Upper lobe of right lung (tissue), 1 donor: ENCODE measurements at places on chromosomes 11 and 22. TPM values are rescaled to one million over a fixed set of nuclear protein-coding genes. Genes with fewer than 3 reads are reported as not detected.

DNA sequence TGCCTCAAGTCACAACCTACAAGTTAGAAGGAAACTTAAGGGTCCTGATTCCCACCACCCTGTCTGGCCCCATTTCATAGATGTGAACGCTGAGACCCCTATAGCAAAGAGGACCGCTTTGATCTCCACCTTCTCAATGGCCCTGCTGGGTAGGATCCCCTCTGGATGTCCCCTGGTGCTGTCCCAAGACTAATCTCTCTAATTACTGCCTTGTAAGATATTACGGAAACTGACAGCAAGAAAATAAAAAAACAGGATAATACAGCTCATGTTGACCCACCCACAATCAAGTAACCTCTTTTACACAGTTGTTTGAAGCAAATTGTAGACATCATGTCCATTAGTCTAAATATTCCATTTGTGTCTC, 20.9 kb downstream of the IGLL5 start:
- H3K27me3 ChIP-seq = peaks cover 4% of the 10 kb centered on the region
- H3K4me1 ChIP-seq = no peaks in the 10 kb centered on the region
- no peak overlapping the region for H3K27ac ChIP-seq
- H3K36me3 ChIP-seq = no peaks in the 10 kb centered on the region

DNA sequence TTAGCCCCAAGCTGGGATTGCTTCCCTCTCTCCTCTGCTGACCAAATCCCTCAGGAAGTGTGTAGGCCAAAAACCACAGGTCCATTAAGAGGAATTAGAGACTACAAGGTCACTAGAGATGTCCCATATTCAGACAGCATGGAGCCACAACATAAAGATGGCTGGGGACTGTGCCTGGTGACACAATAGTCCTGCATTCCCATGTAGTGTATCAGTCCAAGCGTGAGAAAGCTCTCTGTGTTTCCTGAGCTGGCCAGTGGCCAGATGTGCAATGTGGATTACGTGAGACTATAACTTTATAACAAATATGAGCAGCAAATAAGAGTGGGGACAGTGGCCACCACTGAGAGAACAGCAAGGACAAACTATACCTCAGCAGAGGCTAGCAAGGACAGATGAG, 7.6 kb upstream of the MS4A10 start:
- H3K27ac ChIP-seq = no peak overlapping the region
- no peaks in the 10 kb centered on the region for H3K36me3 ChIP-seq
- no peak overlapping the region for H3K4me3 ChIP-seq
- no peaks in the 10 kb centered on the region for H3K27me3 ChIP-seq
- peaks cover 6% of the 10 kb centered on the region for H3K4me1 ChIP-seq

DNA sequence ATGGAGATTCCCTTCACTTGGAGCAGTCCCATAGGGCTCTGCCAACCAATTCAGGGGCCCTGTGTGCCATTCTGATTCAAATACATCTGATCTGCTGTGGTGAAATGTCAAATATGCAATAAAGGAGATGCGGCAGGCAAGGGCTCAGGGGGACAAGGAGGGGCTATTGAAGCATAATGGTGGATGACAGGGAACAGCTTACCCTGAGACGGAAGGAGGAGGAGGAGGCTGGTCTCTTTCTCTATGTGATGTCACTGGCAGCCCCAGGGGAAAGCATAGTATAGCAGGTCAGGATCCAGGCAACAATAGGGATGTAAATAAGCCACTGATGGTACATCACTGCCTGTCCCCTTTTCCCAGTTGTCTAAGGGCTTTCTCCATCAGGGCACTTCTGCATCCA, 350.9 kb upstream of the SYN3 start:
- H3K27ac ChIP-seq = no peak overlapping the region
- no peak overlapping the region for H3K4me3 ChIP-seq
- H3K4me1 ChIP-seq = no peaks in the 10 kb centered on the region
- H3K27me3 ChIP-seq = no peaks in the 10 kb centered on the region
- no peaks in the 10 kb centered on the region for H3K36me3 ChIP-seq
- no peak for DNase-seq

GRCh38 chr11:68138237-68138636, 17.0 kb upstream of the CHKA start:
- DNase-seq = no peak
- H3K4me1 ChIP-seq = peaks cover 15% of the 10 kb centered on the region
- no peaks in the 10 kb centered on the region for H3K27me3 ChIP-seq
- H3K36me3 ChIP-seq = no peaks in the 10 kb centered on the region
- H3K27ac ChIP-seq = no peak overlapping the region

GRCh38 chr11:20771681-20772080, 102.3 kb downstream of the NELL1 start:
- no peak overlapping the region for H3K4me3 ChIP-seq
- H3K4me1 ChIP-seq = no peaks in the 10 kb centered on the region
- no peaks in the 10 kb centered on the region for H3K27me3 ChIP-seq

- H3K27ac ChIP-seq = no peak overlapping the region
- H3K4me3 ChIP-seq = no peak overlapping the region
- no peaks in the 10 kb centered on the region for H3K36me3 ChIP-seq
- peak; percentile 73 for DNase-seq
- peaks cover 28% of the 10 kb centered on the region for H3K27me3 ChIP-seq
- peaks cover 11% of the 10 kb centered on the region for H3K4me1 ChIP-seq
These were observed 34.4 kb upstream of the TRIM29 start for GRCh38 chr11:120172054-120172911.

- H3K36me3 ChIP-seq = no peaks in the 10 kb centered on the region
- H3K4me3 ChIP-seq = no peak overlapping the region
- DNase-seq = no peak
- no peaks in the 10 kb centered on the region for H3K4me1 ChIP-seq
- peaks cover 4% of the 10 kb centered on the region for H3K27me3 ChIP-seq
- H3K27ac ChIP-seq = no peak overlapping the region
These were observed 34.2 kb upstream of the SYT13 start for GRCh38 chr11:45320371-45320770.

DNA sequence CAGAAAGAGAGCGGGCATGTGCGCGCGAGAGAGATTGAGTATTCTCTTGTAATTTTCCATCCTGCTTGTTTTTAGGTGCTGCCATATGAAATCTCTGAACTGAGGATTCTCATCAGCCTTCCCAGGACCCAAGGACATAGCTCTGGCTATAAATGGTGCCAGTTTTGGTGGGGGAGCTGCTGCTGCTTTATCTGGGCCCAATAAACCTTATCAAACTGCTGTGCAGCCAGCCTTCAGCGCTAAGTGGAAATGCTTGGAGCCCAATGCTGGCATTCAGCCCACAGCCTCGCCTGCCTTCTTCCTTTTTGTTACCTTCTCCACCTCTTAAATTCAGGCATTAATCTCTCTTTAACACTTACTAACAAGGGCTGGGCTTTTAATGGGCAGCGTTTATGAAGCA, 2.4 kb upstream of the ZBTB16 start:
- no peak overlapping the region for H3K4me3 ChIP-seq

- H3K4me3 ChIP-seq = no peak overlapping the region
- no peaks in the 10 kb centered on the region for H3K27me3 ChIP-seq
These were observed 276.8 kb upstream of the SESN3 start for GRCh38 chr11:95507794-95508193.

DNA sequence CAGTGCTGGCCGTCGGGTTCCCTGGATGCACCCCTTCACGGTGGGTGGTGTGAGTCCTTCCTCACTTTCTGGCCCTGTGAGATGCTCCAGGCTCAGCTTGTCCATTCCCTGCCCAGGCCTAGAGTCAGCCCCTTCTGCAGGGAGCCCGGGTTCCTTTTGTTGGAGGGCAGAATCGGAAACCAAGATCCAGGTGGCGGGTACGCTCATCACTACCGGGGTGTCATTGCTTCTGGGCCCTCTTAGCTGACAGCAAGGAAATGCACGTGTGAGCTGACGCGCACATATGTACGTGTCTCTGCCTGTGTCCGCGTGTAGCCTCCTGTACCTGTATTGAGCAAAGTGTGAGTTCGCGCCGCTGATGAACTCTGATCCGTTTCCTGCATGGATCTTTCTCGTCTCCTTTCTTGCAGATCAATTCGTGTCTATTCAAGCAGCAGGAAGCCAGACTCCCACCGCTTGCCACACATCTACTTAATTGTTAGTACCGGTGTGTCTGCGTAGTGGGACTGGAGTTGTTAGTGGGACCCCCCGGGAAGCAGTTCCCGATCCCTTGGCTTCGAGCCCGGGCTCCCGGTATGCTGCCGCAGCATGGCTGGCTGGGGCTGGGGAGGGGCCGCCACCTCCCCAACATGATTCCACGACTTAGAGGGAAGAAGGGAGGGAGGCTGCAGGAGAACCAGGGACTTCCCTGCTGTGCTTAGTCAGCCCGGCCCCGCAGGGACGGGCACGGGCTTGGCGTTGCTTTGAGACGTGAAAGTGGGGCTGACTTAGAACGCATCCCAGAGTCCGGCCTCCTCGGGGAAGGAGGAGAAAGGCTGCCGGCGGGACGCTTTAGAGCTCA, 35.9 kb upstream of the GRAMD4 start:
- no peak overlapping the region for H3K27ac ChIP-seq
- H3K4me3 ChIP-seq = no peak overlapping the region
- H3K36me3 ChIP-seq = no peaks in the 10 kb centered on the region
- peaks cover 56% of the 10 kb centered on the region for H3K4me1 ChIP-seq
- H3K27me3 ChIP-seq = no peaks in the 10 kb centered on the region
- DNase-seq = peak; percentile 60

GRCh38 chr11:47177846-47178245, 1.2 kb upstream of the ARFGAP2 start:
- H3K4me1 ChIP-seq = peaks cover 24% of the 10 kb centered on the region
- no peaks in the 10 kb centered on the region for H3K27me3 ChIP-seq
- H3K36me3 ChIP-seq = peaks cover 27% of the 10 kb centered on the region
- DNase-seq = no peak
- peak overlapping the region; percentile 100 for H3K4me3 ChIP-seq

DNA sequence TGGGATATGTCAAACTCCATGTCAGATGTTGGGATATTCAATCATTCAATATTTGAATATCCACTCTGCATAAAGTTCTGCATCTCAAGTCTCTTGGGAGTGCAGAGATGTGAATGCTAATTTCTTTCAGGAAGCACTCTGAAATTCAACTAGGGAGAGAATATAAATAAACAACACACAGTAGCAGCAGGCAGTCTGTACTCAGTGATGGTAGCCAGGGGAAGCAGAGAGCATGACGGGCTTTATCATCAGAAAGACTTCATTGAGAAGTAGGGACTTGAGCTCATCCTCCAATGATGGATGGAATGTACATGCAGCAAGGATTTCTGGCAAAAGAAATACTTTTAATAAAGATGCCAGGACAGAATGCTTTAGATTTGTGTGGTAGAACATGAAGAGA, 9.8 kb upstream of the TEAD1 start:
- DNase-seq = no peak
- H3K36me3 ChIP-seq = no peaks in the 10 kb centered on the region
- H3K27me3 ChIP-seq = no peaks in the 10 kb centered on the region
- no peak overlapping the region for H3K27ac ChIP-seq

- no peaks in the 10 kb centered on the region for H3K4me1 ChIP-seq
- H3K27me3 ChIP-seq = no peaks in the 10 kb centered on the region
- DNase-seq = no peak
- H3K4me3 ChIP-seq = no peak overlapping the region
- H3K27ac ChIP-seq = no peak overlapping the region
These were observed 85.0 kb downstream of the ATG16L2 start for GRCh38 chr11:72899238-72899637.

- H3K36me3 ChIP-seq = peaks cover 59% of the 10 kb centered on the region
- H3K27me3 ChIP-seq = no peaks in the 10 kb centered on the region
- no peak overlapping the region for H3K27ac ChIP-seq
- no peak overlapping the region for H3K4me3 ChIP-seq
- peaks cover 11% of the 10 kb centered on the region for H3K4me1 ChIP-seq
These were observed 65.7 kb downstream of the FLI1 start for GRCh38 chr11:128759597-128759996.

DNA sequence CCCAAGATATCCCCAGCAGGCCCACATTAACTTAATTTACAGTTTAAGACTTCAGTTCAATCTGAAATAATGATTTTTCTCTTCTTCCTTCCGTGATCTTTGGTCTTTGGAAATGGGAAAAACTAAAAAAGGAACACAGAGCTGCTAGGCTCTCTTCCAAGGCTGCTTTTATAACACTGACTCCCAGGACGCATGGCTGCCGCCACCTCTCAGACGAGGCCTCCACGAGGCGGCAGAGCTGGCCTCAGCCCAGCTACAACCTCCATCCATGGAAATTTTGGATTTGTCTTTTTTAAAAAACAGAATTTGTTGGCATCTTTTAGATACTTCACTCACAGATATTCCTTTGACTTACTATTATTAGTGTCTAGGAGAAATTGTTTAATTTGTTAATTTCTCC, 385.5 kb upstream of the SYN3 start:
- no peaks in the 10 kb centered on the region for H3K4me1 ChIP-seq
- no peaks in the 10 kb centered on the region for H3K36me3 ChIP-seq
- H3K4me3 ChIP-seq = no peak overlapping the region
- H3K27ac ChIP-seq = no peak overlapping the region
- H3K27me3 ChIP-seq = no peaks in the 10 kb centered on the region

- no peak overlapping the region for H3K27ac ChIP-seq
- H3K27me3 ChIP-seq = no peaks in the 10 kb centered on the region
- peaks cover 10% of the 10 kb centered on the region for H3K4me1 ChIP-seq
- no peak overlapping the region for H3K4me3 ChIP-seq
- no peaks in the 10 kb centered on the region for H3K36me3 ChIP-seq
- DNase-seq = no peak
These were observed 90.3 kb downstream of the SNX19 start for GRCh38 chr11:130825983-130826382.

GRCh38 chr22:42905217-42905616, 48.1 kb upstream of the ARFGAP3 start:
- no peak overlapping the region for H3K4me3 ChIP-seq
- H3K27ac ChIP-seq = no peak overlapping the region

DNA sequence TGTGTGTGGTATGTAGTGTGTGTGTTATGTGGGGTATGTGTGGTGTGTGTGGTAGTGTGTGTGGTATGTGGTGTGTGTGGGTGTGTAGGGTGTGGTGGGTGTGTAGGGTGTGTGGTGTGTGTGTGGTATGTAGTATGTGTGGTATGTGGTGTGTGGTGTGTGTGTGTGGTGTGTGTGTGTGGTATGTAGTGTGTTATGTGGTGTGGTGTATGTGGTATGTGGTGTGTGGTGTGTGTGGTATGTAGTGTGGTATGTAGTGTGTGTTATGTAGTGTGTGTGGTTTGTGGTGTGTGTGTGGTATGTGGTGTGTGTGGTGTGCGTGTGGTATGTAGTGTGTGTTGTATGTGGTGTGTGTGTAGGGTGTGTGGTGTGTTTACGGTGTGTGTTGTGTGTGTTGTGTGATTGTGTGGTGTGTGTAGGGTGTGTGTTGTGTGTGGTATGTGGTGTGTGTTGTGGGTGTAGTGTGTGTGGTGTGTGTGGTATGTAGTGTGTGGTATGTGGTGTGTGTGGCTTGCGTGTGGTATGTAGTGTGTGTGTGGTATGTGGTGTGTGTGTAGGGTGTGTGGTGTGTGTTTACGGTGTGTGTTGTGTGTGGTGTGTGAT, 4.2 kb upstream of the PPP6R2 start:
- H3K27ac ChIP-seq = no peak overlapping the region
- no peak overlapping the region for H3K4me3 ChIP-seq
- no peaks in the 10 kb centered on the region for H3K27me3 ChIP-seq
- peaks cover 7% of the 10 kb centered on the region for H3K4me1 ChIP-seq

GRCh38 chr22:37601540-37602442, 6.8 kb upstream of the GGA1 start:
- no peaks in the 10 kb centered on the region for H3K27me3 ChIP-seq
- H3K36me3 ChIP-seq = no peaks in the 10 kb centered on the region
- peaks cover 1% of the 10 kb centered on the region for H3K4me1 ChIP-seq
- DNase-seq = no peak
- H3K4me3 ChIP-seq = no peak overlapping the region

The OR1S1 gene
- not detected for total RNA-seq

The SNX32 gene
- not detected for total RNA-seq

The UBQLNL gene
- total RNA-seq = 0.72 TPM

The CYB5R2 gene
- total RNA-seq = 14.2 TPM

The C1QTNF5 gene
- 47.6 TPM for total RNA-seq

The OR10D3 gene
- total RNA-seq = not detected

The OR2AT4 gene
- not detected for total RNA-seq

The MYO7A gene
- total RNA-seq = 3.6 TPM

The DMC1 gene
- total RNA-seq = not detected

The HBG1 gene
- total RNA-seq = not detected

The MSANTD4 gene
- total RNA-seq = 15.4 TPM

The BAIAP2L2 gene
- 0.29 TPM for total RNA-seq

The SPINDOC gene
- 20.3 TPM for total RNA-seq
